Suppressor macrophage treated with lipopolysaccharide for 1 hour (primary cell): ENCODE measurements at places on chromosomes 2 and 18.

- no peak for DNase-seq
Measured at GRCh38 chr2:974502-974901, 23.9 kb downstream of the SNTG2 start.

- no peak for DNase-seq
Measured at GRCh38 chr2:85717308-85718008, 23.3 kb downstream of the GNLY start.

DNA sequence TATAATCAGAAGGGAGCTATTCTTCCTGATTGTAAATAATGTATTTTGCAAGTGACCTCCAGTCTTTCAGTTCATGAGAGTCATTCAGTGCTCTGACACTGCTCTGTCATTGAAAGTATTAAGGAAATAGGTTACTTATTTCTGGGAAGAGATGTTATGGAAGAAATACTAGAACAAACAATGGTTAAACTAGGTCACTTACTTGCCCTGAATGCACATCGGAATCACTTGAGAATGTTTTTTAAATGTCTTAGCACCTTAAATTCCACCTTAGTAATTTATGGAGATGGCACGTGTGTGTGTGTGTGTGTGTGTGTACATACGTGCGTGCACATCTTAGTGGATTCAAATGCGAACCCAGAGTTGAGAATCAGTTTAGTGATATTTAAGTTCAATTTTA lies 126.6 kb upstream of the KCNH7 start:
- no peak for DNase-seq

- DNase-seq, result no peak
Measured at GRCh38 chr18:3411327-3411726, 38.6 kb upstream of the TGIF1 start.

- DNase-seq, result no peak
Measured at GRCh38 chr2:192932376-192932775, 737.6 kb upstream of the TMEFF2 start.

DNA sequence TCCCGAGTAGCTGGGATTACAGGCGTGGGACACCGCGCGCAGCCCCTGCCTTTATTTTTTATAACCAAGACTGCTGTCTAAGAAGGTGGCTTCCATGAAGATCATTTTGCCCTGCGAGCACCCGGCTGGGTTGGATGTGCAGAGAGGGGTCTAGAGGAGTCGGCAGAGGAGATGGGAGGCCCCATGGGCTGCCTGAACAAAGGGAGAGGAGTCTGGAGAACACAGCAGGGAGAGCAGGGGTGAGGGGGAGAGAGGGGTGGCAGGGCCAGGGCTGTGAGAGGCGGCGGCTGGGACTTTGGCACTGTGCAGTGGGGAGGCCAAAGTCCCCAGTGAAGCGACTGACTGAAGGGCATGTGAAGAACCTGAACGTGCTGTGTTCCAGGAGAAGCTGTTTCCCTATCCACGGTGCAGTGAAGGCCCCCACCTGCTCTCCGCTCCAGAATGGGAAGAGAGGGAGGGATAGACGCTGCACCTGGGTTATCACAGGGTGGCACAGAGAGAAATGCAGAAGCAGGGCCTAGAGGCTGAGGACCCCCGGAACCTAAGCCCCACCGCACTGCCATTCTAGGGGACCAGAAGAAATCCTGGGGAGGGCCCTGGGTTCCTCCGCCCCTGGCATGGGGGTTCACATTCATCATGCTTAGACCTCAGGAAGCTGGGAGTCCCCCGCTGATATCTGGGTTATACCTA lies 24.8 kb upstream of the FOSL2 start:
- no peak for DNase-seq

- DNase-seq, result peak; percentile 17
Measured at GRCh38 chr2:130834091-130834930, 2.4 kb upstream of the ARHGEF4 start.
